Cardiac muscle cell (in vitro differentiated cells and primary cell): ENCODE measurements at places on chromosomes 7 and 10. TPM values are rescaled to one million over a fixed set of nuclear protein-coding genes. Genes with fewer than 3 reads are reported as not detected.

CCDC136 gene
- total RNA-seq = 12.6 and 26.4 TPM in 2 replicates

DPYSL4 gene
- total RNA-seq = 30.3 and 58.0 TPM in 2 replicates

NOM1 gene
- total RNA-seq = 9.9 and 18.3 TPM in 2 replicates

ZWINT gene
- 32.8 and 33.0 TPM in 2 replicates for total RNA-seq

LRRC17 gene
- total RNA-seq = 5.7 and 9.7 TPM in 2 replicates

RNF148 gene
- total RNA-seq = 0.21 and 1.0 TPM in 2 replicates

METTL27 gene
- 5.1 and 5.2 TPM in 2 replicates for total RNA-seq

PTN gene
- total RNA-seq = 82.1 and 183 TPM in 2 replicates

PALD1 gene
- total RNA-seq = 11.1 and 19.1 TPM in 2 replicates

STK31 gene
- 0.04 and 0.06 TPM in 2 replicates for total RNA-seq

GSTO2 gene
- 1.7 and 2.2 TPM in 2 replicates for total RNA-seq

SORBS1 gene
- total RNA-seq = 14.9 and 20.6 TPM in 2 replicates

OPN1SW gene
- not detected in 2 replicates for total RNA-seq

NME8 gene
- total RNA-seq = 0.06 and 0.07 TPM in 2 replicates

PDE6C gene
- total RNA-seq = not detected in 2 replicates

IL2RA gene
- total RNA-seq = not detected in 2 replicates

RELN gene
- total RNA-seq = 34.8 and 46.9 TPM in 2 replicates

KIF20B gene
- 3.2 and 12.1 TPM in 2 replicates for total RNA-seq

INPP5F gene
- 15.7 and 19.9 TPM in 2 replicates for total RNA-seq

HOXA10 gene
- not detected in 2 replicates for total RNA-seq

PRR15 gene
- 4.9 and 8.9 TPM in 2 replicates for total RNA-seq

FKBP6 gene
- total RNA-seq = not detected in 2 replicates

GDF2 gene
- total RNA-seq = 3.5 and 5.8 TPM in 2 replicates

PVRIG gene
- total RNA-seq = 0.15 TPM in 1 of 2 replicates, not detected in the other

ADAM12 gene
- 0.18 and 0.25 TPM in 2 replicates for total RNA-seq
